Hepatic stellate cell (primary cell): ENCODE measurements at places on chromosomes 3 and 15.
A peak's percentile ranks its signal among the peaks of the same experiment; 100 is the strongest.

- DNase-seq = no peak
These were observed 206.3 kb downstream of the IGSF11 start for GRCh38 chr3:118828351-118828750.

- no peak for DNase-seq
These were observed 586 bp downstream of the TM4SF1 start for GRCh38 chr3:149376718-149377407.

- no peak for DNase-seq
These were observed 126.7 kb downstream of the MTHFS start for GRCh38 chr15:79769933-79770759.

GRCh38 chr3:169695031-169695430 is 31.5 kb upstream of the MECOM start:
- no peak for DNase-seq

DNA sequence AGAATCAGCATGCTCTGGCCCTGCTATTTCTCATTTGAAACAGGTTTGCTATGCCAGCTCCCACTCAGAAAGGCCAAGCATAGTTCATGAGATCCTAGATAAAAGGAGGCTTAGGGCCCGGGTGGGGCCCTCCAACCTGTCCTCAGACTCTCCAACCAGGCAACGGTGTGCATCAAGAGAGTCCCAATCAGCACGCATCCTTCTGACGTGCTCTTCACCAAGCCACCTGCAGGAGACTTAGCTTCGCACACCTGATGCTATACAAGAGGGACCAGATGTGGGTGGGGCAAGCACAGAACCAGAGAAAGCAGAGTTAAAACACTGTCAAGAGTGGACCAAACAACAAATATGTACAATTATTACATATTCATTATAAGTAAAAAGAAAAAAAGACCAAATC is 17.3 kb downstream of the STIMATE start:
- no peak for DNase-seq

- DNase-seq = no peak
These were observed 2.7 kb upstream of the ISL2 start for GRCh38 chr15:76333720-76334437.

DNA sequence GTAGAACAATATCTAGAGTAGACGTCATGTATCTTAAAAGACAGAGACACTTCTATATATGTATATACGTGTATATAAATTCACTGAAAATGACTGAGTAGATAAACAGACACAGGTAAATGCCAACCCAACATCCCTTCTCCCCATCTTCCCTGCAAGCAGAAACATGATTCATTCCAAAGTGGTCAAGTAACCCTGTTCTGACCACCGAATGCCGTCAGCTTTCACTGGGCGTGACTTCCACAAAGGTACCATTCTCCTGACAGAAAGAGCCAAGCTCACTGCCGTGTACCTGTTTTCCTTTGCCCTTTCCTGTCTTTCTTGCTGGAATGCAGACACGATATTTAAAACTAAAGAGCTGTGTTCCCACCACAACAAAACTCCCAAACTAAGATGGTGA is 76.7 kb downstream of the TAFA4 start:
- DNase-seq = no peak

DNA sequence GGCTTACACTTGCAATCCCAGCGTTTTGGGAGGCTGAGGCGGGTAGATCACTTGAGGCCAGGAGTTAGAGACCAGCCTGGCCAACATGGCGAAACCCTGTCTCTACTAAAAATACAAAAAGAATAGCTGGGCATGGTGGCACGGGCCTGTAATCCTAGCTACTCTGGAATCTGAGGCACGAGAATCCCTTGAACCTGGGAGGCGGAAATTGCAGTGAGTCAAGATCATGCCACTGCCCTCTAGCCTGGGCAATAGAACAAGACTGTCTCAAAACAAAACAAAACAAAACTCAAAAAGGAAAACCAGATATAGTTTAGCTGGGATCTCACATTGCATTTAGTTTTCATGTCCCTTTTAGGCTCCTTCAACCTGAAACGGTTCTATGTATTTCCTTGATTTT is 2.9 kb upstream of the USP50 start:
- no peak for DNase-seq

- no peak for DNase-seq
These were observed 75.4 kb upstream of the POMGNT2 start for GRCh38 chr3:43181202-43181821.

GRCh38 chr3:17307887-17308286 is 423.1 kb downstream of the PLCL2 start:
- DNase-seq = no peak

DNA sequence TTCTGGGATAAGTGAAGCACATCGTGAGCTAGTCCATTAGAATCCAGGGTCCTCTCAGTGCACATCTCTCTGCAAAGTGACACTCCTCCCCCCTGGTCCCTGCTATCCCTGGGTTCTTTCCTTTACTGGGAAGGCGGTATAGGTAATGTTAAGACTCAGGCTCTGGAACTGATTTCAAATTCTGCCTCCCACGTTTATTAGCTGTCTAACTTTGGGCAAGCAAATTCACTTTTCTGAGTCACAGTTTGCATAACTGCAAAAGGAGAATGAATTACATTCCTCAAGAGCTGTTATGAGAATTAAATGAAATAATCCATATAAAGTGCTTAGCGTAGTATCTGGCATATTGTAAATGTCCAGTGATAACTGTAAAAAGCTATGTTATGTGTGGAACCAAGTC is 168.1 kb upstream of the LRRN1 start:
- DNase-seq = no peak

DNA sequence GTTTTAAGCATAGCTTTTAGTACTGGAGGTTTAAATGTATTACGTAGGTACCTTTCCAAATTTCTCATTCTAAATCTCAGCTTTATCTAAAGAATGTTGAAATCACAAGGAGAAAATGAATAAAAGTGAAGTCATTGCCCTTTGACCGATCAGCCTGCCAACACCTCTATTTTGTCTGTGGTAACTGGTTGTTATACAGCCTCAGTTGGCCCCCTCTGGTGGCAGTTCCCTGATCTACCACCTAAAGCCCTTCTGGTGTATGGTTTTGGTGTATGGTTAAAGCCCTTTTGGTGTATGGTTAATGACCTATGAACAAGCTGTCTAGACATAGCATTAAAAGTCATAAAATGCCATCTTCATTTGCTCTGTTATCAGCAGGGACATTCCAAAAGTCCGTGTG is 378.2 kb upstream of the AZI2 start:
- DNase-seq = peak; percentile 2

DNA sequence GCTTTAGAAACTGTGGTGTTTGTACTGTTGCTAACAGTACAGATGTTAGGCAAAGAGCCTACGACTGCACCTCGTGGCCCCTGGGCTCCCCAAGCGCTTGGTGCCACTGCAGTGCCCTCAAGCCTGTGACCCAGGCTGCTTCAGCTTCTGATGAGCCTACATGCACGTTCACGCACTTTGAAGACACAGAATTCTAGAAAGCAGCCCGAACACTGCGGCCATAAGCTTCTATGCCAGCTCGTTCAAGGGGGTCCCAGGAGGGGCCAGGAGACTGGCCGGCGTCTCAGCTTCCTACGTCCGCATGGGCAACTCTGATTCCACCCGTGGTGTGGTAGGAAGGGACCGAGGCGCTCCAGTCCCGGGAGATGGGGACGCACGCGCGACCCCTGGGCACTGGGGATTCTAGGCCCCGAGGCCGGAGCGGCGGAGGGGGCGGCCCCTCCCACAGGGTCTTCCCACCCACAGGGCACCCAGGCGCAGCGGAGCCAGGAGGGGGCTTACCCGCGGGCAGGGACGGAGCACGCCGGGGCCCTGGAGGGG is 653 bp downstream of the MYO5C start:
- no peak for DNase-seq

DNA sequence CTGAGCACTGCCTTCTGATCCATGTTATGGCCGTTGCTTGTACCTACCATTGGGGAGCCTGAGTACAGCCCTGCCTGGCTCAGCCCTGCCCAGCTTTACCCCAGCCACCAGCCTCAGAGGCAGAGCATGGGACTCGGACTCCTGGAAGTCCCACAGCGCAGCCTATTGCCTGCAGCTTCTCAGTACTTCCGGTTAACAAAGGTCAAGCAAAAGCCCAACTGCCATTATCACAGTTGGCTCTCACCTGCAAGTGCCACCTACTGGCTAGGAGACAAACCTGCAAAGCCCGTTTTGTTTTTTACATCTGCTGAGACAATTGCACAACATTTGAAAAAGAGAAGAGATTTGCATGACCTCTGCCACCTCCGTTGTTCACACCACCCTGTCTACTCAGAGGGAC is 1081.7 kb downstream of the NAALADL2 start:
- no peak for DNase-seq

DNA sequence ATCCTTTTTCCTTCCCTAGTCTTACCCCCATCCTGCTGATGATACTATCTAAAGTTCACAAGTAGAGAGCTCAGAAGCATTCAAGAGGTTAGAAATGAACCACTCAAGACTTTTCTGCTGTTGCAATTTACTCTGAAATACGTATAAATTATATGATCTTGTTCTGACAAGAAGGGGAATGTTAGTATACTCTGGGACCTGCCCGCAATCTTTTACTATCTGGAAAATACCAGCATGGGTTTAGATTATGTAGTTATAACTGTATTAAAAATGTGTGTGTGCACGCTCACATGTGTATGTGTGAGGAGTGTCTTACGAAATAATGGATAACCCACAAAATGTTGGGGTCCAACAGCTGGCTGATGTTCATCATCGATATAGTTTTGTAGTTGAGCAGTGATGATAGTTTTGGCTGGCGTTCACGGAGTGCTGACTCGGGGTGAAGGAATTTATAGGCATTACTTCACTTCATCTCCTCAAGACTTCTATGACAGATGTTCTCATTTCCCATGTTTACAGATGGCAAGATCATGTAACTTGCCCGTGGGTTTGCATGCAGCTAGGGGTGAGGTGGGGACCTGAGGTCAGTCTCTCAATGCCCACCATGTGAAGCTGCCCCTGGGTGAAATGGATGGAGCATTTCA is 297.5 kb upstream of the LYSMD4 start:
- DNase-seq = no peak

GRCh38 chr3:156317462-156318074 is 197.2 kb downstream of the KCNAB1 start:
- DNase-seq = peak; percentile 24

- no peak for DNase-seq
These were observed 520.3 kb upstream of the EPHA6 start for GRCh38 chr3:96294143-96294542.

- DNase-seq = no peak
These were observed 33.5 kb downstream of the PCCB start for GRCh38 chr3:136283627-136284026.

- no peak for DNase-seq
These were observed 1.1 kb downstream of the RPS27L start for GRCh38 chr15:63156086-63156710.

DNA sequence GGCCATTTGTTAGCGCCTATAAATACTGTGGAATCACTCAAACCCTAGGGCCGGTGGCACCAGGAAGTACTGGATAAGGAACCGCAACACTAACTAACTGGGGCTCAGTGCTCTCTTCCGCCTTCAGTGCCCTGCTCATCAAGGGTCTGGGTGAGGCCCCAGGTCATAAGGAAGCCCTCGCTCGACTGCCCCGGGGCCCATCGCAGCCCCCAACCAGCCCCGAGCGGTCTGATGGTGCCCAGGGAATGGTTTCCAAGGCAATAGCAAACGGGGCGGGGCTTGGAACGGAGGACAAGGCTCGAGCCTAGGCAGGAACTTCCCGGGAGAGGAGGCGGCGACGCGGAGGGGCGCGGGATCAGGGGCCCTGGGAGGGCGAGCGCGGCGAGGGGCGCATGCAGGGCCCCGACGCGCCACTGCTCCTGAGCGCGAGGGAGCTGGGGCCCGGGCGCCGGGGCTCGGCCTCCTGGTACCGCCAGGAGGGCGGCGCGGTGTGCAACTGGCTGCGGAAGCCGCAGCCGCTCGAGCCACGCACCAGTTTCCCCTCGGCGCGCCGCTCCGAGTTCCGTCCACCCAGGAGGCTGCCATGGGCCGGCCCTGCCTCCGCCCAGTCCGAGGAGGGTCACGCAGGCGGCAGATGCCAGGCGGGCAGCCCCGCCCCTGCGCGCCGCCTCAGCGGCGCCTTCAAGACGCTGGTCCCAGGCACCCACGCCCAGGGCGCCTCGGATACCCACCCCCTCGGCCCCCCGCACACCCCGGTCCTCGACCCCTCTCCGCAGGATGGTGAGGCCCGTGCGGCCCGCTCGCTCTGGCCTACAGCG is at the start of gene TTLL3:
Gene TTLL3 (plus strand): TSS at position 648 of the 818 bp plus-strand sequence. CDS start 400 bp downstream, outside the sequence.
- DNase-seq = peak; percentile 73

GRCh38 chr3:78204977-78205376 is 1165.1 kb downstream of the ROBO2 start:
- DNase-seq = peak; percentile 41

DNA sequence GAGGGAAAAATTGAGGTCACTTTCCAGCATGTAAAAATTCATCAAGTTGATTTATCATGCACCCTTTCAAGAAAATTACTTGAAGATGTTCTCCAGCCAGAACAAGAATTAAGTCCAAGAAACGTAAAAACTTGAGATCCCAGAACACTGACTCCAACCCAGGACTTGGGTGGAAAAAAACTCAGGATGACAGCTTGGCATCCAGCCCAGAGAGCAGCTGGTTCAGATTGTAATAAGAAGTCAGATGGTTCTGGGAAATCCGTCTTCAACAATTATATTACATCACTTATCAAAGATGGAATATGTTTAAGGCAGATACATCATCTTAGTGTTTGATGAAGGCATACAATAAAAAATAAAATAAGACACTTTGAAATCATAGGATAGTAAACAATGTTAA is 23.0 kb upstream of the DNAJC13 start:
- DNase-seq = no peak

GRCh38 chr3:64530434-64531049 is 157.3 kb downstream of the ADAMTS9 start:
- peak; percentile 58 for DNase-seq

- no peak for DNase-seq
These were observed 427.9 kb upstream of the AGTR1 start for GRCh38 chr3:148269816-148270215.

DNA sequence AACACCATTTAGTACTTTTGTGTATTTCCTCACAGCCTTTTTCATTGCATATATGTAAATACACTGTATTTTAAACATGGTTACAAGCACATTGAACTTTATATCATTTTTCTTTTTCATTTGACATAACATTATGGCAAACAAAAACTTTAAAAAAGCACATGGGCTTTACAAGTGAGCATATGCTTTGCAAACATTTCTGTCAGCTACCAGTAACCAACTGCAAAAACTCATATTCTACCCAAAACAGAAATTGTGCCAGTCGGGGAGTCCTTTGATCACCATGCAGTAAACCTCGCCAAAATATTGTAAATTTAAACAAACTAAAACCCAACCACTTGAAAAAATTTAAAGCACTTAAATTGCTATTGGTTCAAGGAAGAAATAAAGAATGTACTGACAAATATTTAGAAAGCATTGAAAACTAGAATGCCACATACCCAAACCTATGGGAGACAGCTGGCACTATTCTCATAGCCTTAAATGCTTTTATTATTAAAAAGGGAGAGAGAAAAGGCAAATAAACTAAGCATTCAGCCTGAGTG is 24.4 kb downstream of the ZNF710 start:
- DNase-seq = no peak

- DNase-seq = peak; percentile 93
These were observed 70.3 kb downstream of the SENP2 start for GRCh38 chr3:185656321-185656840.

DNA sequence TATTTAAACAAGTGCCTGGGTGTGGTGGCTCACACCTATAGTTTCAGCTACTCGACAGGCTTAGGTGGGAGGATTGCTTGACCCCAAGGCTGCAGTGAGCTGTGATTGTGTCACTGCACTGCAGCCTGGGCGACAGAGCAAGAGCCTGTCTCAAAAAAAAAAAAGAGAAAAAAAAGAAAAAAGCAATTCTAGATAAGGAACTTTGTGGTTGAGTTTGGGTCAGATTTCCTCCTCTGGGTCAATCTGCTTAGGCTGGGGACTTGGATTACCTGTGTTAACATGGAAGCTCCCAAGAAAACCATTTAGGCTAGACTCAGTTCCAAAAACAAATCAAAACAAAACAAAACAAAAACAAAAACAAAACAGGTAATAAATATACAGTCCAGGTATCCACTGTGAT is 50.0 kb downstream of the ITPR1 start:
- DNase-seq = no peak
